ENCODE measurements at places on chromosomes 13 and 19. TPM values are rescaled to one million over a fixed set of nuclear protein-coding genes. Genes with fewer than 3 reads are reported as not detected.

DNA sequence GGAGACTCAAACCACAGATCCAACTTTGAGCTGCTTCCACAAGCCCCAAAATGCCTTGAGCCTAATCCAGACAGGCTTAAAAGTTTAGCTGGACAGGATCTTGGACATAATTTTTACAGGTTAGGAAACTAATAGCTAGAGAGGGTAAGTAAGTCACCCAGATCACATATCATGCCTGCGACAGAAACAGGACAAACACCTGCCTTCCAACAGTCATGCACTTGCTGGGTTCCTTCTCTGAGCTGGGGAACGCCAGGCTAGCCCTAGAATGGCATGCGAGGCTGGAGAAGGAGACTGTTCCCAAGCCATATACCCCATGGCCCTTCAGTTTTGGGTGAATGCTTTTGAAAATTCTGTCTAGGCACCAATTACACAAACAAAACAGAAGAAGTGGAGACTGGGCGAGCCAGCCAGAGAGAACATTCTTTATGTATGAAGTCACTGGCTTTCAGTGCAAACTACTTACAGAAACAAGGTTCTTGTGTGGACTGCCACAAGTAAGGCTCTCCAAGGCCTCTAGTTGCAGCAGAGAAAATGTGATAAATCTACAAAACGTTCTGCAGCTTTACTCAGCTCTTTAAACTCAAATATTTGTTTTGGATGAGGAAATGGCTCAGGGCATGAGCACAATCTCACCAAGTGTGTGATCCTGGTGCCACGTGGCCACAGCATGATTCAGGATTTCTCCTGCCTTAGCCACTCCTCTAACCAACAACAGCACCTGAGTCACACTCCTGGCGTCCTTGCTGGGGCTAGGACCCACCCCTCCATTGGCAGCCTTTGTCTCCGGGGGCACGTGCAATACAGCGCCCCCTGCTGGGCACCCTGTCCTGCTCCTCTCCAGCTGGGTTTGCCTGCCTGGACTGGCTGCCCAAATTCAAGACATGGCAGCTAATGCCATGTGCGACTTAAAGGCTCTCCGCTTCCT, 73.4 kb upstream of the UBL3 start:
- DNase-seq = peak; percentile 95

- no peak for DNase-seq
These were observed 12.7 kb downstream of the SUGT1 start for GRCh38 chr13:52665325-52665724.

- peak; percentile 29 for DNase-seq
These were observed 187.1 kb downstream of the TDRD3 start for GRCh38 chr13:60583911-60584753.

Gene SHISA7
- polyA plus RNA-seq = not detected

Gene CAMSAP3
- polyA plus RNA-seq = not detected

Gene LGALS7
- not detected for polyA plus RNA-seq

Measured in AG04450 (cell line).